ENCODE measurements at places on chromosomes 6 and 20. TPM values are rescaled to one million over a fixed set of nuclear protein-coding genes. Genes with fewer than 3 reads are reported as not detected.

DNA sequence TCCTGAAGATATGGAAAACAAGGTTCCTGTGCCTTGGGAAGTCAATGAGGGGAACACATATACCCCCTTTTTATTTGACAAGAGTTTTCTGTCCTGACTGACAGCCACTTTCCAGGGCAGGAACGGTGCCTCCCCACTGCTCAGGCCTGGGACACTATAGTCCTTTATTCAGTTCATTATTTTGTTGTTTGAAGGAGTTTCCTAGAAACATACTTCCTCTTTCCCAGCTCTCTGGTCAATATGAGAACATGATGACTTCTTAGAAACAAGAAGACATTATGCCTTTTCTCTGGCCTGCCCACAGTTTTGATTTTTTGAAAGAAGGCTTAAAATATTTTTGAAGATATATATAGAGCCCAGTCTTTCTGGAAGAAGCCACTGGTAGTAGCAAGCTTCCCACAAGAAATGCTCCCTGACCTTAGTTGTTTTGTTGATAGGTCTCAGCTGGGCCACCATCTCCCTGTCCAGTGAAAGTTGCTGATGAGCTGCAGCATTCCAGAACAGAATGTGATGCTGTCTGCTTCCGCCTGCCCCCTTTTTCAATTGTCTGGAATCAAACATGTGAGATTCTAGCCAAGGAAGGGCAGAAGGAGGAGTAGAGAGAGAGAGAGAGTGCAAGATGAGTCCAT lies 350.0 kb upstream of the PRND start:
- DNase-seq, result no peak

GRCh38 chr6:109082188-109082577 lies 12.5 kb downstream of the SESN1 start:
- DNase-seq, result no peak

The PPP1R16B gene
- 26.4 TPM for total RNA-seq

The LHFPL5 gene
- not detected for total RNA-seq

The ARFGEF3 gene
- 1.8 TPM for total RNA-seq

Data from ascending aorta (tissue), 2 donors.